ENCODE measurements at places on chromosomes 4 and X.
A peak's percentile ranks its signal among the peaks of the same experiment; 100 is the strongest.

DNA sequence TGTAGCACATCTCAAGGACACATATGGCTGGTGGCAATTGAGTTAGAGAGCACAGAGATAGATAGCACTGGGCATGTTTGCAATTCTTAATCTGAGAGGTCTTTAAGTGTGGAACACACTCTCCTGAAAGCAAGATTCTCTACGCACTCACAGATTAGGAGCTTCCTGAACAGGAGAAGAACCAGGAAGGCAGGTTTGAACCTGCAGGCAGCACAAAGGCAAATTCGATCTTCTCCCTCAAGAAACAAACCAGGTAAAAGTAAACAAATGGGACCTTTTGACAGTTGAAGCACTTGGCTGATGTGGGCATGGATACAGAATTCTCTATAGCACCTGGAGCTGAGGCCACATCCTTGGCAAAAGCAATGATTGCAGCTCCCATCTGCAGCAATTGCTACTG is 24.3 kb downstream of the HS3ST1 start:
- DNase-seq = no peak

GRCh38 chr4:87426865-87427517 is 4.6 kb downstream of the NUDT9 start:
- DNase-seq = no peak

- DNase-seq = peak; percentile 52
These were observed 3.0 kb upstream of the SEC31A start for GRCh38 chr4:82893942-82894341.

DNA sequence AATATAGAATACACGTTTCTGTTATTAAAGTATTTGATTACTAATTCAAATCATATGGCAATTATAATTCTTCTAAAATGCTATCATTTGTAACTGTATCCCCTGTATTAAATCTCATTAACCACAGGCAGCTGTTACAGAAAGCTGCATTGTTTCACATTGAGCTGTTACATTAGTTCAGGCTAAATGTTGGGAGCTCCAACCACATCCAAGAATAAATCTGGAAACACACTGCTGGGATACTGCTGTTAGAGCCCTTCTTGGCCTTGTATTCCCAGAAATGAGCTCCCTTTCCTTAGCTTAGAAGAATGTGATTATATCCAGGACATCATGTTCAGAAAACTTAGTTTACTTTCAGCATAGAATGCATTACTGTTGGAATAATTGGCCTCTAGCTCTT is 48.2 kb downstream of the GUCY1B1 start:
- peak; percentile 23 for DNase-seq

GRCh38 chr4:83151651-83152050 is 37.1 kb upstream of the PLAC8 start:
- DNase-seq = no peak

- DNase-seq = peak; percentile 58
These were observed 43.1 kb upstream of the ZCCHC12 start for GRCh38 chrX:118780509-118780908.

DNA sequence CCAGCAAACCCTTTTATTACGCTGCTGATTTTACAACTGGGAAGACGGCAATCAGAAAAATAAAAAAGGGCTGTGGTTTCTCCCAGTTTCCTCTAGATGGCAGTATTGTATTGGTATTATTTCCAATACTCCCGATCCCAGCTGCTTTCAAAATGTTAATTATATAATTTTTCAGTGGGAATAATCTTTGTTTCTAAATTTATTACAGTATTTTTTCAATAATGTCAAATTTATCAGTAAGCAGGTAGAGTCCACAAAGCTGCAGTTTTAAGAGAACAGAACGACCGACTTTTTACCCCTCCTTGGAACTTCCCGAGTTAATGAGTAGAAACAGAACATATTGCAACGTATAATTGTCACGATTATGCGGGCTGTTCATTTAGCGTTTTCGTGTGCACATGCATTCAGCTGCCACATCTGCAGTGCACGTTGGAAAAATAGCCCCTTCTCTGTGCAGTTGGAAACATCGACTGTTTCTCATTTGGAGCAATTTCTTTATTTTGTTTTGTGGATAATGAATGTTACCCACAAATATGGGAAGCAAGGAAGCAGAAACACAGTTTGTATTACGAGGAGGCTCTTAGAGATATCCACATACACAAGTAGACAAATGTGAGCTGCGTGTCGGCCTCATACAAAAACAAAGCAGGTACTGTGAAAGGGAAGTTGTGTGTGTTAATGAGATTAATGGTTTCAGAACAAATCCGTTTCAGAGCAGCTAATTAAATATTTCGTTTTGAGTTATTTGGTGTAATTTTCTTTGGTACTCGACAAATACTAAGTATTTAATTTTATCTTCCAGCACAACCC is 188.0 kb downstream of the STIM2 start:
- DNase-seq = peak; percentile 44

- no peak for DNase-seq
These were observed 200.8 kb upstream of the GIMD1 start for GRCh38 chr4:106569146-106570031.

DNA sequence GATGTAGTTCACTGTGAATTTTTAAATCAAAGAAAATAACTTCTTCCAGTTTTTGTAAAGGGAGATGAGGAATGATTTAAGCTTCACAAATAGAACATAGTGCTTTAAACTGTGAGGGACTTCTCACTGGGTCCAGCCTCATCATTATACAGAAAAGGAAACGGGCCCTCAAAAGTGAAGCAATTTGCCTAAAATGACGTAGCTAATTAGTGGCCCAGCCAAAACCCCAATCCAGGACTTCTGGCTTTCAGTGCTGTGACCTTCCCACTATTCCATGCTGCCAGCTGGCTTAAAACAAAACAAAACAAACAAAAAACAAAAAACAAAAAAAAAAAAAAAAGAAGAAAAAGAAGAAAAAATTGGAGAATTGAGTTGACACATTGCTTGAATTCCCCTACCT is 45.0 kb upstream of the STOX2 start:
- no peak for DNase-seq

DNA sequence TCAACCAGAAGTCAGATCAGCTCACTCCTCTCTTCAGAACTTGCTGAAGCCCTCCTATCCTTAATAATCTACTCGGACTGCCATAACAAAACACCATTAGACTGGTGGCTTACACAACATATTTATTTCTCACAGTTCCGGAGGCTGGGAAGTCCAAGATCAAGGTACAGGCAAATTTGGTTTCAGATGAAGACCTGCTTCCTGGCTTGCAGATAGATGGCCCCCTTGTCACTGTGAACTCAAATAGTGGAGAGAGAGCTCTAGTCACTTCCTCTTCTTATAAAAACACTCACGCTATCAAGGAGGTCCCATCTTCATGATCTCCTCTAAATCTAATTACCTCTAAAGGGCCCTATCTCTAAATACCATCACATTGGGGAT is 125.1 kb downstream of the CAMK2D start:
- DNase-seq = no peak

- no peak for DNase-seq
These were observed 200.0 kb upstream of the MAOA start for GRCh38 chrX:43456063-43456462.

GRCh38 chr4:139279760-139280620 is at the start of gene MGARP:
Gene MGARP (minus strand): TSS chr4:139280225. CDS start chr4:139280158, 67 bp downstream.
- peak; percentile 35 for DNase-seq

- DNase-seq = no peak
These were observed 11.1 kb upstream of the GPM6A start for GRCh38 chr4:175823015-175823742.

DNA sequence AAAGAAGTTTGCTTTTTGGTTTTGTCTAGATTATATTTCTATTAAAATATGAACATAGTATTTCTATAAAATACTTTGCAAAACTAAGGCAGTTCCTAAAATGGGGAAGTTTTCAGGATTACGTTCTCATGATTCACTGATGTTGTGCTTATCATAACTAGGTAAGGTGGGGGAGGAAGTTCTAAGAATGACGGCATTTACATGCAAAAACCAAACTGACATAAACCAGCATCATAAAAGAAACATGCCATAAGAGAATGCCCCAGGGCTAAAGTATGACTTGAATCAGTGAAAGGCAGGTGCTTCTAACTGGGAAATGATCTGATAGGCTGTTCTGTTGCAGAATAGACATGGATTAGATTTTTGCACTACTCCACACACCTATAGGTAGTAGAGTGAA is 204.7 kb upstream of the JADE1 start:
- DNase-seq = peak; percentile 49

DNA sequence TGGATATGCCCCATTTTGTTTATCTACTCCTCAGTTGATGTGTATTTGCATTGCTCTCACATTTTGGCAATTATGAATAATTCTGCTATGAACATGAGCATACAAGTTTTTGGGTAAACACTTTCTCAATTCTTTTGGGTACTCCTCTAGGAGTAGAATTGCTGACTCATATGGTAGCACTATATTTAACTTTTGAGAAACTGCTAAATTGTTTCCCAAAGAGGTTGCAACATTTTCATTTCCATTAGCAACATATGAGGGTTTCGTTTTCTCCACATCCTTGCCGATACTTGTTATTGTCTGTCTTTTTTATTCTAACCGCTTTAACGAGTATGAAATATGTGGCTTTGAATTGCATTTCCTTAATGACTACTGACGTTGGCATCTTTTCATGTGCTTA is 185.4 kb downstream of the TSPAN5 start:
- DNase-seq = peak; percentile 27

- no peak for DNase-seq
These were observed 27.2 kb downstream of the OCIAD1 start for GRCh38 chr4:48858130-48858529.

GRCh38 chr4:36285784-36286480 is 4.5 kb downstream of the DTHD1 start:
- no peak for DNase-seq

GRCh38 chr4:171583790-171584189 is 229.4 kb upstream of the GALNTL6 start:
- no peak for DNase-seq

- no peak for DNase-seq
These were observed 171.1 kb downstream of the PALLD start for GRCh38 chr4:168667921-168668320.

- DNase-seq = no peak
These were observed 12.2 kb downstream of the PAICS start for GRCh38 chr4:56448301-56448700.

DNA sequence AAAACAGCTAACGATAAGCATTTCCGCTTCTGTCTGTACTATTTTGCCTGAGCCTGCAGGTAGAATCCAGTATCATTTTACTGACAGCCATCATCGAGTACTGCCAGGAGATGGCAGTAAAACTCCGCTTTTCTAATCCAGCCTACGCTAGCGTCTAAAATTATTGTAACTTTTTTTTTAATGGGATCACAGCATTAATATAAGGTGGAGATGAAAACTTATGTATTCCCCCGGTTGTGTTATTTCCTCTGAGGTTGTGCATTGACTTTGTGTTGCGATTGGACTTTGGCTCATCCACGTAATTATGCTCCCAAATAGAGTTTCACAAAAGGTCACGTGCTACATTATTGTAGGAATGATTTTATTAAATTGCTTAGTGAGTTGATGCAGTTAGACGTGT is 248.1 kb downstream of the C4orf33 start:
- DNase-seq = peak; percentile 66

- DNase-seq = peak; percentile 20
These were observed 710.6 kb upstream of the HS3ST1 start for GRCh38 chr4:12139296-12139695.

DNA sequence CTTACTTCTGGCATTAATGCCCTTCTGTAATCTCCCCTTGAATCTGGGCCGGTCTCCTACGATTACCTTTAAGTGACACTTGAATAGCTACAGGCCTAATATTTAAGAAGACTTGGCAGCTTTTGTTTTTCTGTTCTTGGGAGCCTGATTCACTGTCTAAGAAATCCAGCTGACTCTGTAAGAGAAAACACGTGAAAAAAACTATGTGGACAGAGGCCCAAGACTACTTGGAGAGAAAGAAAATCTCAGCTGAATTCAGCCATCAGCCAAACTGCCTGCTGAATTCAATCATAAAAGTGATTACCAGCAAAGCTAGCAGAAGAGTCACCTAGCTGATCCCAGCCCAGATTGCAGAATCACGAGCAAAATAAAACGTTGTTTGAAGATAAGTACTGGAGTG is 521.2 kb downstream of the MID1IP1 start:
- DNase-seq = no peak

DNA sequence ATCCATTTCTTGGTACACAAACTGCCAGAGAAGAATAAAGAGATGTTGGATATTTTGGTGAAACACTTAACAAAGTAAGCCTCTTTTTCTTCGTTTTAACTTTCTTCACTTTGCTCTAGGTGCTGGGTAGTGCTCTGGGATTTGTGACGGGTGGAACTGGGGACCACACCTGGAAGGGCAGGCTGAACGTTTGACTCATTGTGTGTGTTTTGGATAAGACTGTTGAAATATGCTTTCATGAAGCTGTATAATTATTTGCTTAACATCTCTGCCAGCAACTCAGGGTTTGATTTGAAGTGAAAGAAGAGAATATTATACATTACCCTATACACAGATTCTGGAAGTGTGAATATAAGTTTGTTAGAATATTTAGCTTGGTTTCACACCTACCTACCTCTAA is 233.2 kb downstream of the ARHGAP10 start:
- no peak for DNase-seq

DNA sequence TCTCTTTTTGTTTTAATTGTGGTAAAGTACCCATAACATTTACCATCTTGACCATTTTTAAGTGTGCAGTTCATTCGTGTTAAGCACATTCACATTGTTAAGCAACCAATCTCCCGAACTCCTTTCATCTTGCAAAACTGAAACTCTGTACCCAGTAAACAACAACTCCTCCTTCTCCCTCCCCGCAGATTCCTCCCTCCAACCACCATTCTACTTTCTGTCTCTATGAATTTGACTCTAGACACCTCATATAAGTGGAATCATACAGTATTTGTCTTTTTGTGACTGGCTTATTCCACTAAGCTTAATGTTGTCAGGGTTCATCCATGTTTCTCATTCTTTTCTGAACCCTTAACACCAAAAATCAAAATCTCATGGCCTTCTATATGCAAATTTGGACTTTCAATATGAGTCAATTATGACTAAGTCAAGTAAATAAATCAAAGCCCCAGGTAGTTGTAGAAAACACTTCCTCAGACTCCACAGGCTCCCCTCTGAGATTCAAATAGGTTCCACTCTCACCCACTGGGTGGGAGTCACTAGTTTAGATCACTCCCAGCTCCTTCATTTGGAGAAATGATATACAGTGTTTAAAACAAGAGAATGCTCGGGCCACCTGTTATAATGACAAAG is 9.8 kb upstream of the RTL5 start:
- no peak for DNase-seq

GRCh38 chr4:166625018-166625637 is 609.2 kb downstream of the SPOCK3 start:
- DNase-seq = no peak

GRCh38 chrX:150848914-150849365 is 49.5 kb downstream of the CD99L2 start:
- DNase-seq = no peak
